ENCODE measurements at places on chromosomes 11 and 22.

DNA sequence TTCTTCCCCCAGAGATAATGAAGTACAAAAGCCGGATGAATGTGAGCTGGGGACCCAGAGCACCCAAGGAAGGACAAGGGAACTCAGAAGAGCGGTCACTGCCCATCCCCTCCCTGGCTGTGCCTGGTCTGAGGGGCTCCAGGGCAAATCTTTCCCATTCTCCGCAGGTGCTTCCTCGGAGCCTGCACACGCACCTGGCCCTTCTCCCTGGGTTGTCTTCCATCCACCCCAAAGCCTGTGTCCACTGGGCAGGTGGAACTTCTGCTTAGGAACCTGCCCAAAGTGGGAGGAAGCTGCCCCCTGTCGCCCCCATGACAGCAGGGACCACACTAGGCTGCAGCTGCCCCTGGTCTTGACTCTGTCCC lies 121.0 kb upstream of the FGF3 start:
- no peak for DNase-seq

- DNase-seq: no peak
Observed at GRCh38 chr11:17541330-17541885, 2.8 kb downstream of the USH1C start.

DNA sequence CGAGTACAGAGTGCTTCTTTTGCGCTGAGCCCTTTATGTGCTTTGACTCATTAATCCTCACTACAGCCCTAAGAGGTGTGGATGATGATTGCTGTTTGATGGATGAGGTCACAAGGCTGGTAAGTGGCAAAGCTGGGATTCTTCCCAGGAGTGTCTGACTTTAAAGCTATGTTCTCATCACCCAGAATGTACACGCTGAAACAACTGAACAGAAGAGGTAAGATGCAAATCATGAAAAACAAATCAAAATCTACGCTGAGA lies 37.7 kb upstream of the CREB3L1 start:
- no peak for DNase-seq

- DNase-seq: no peak
Observed at GRCh38 chr11:114031246-114031966, 28.1 kb upstream of the ZBTB16 start.

- DNase-seq: no peak
Observed at GRCh38 chr11:103623933-103624332, 412.5 kb upstream of the DDI1 start.

DNA sequence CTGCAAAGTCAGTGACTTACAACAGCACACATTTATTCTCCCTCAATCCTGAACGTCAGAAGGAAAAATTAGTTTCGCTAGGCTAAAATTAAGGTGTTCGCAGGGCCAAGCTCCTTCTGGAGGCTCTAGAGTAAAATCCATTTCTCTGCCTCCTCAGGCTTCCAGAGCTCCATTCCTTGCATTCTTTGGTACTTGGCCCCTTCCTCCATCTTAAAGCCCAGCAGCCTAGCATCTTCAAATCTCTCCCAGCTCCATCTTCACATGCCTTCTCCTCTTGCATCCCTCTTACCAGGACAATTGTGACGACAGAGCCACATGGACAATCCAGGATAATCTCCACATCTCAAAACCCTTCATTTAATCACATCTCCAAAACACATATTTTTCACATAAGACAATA lies 165.0 kb downstream of the GRIA4 start:
- DNase-seq: no peak

- no peak for DNase-seq
Observed at GRCh38 chr11:75275581-75275980, 35.0 kb downstream of the TPBGL start.

- DNase-seq: no peak
Observed at GRCh38 chr11:105821781-105822180, 200.3 kb downstream of the MSANTD4 start.

DNA sequence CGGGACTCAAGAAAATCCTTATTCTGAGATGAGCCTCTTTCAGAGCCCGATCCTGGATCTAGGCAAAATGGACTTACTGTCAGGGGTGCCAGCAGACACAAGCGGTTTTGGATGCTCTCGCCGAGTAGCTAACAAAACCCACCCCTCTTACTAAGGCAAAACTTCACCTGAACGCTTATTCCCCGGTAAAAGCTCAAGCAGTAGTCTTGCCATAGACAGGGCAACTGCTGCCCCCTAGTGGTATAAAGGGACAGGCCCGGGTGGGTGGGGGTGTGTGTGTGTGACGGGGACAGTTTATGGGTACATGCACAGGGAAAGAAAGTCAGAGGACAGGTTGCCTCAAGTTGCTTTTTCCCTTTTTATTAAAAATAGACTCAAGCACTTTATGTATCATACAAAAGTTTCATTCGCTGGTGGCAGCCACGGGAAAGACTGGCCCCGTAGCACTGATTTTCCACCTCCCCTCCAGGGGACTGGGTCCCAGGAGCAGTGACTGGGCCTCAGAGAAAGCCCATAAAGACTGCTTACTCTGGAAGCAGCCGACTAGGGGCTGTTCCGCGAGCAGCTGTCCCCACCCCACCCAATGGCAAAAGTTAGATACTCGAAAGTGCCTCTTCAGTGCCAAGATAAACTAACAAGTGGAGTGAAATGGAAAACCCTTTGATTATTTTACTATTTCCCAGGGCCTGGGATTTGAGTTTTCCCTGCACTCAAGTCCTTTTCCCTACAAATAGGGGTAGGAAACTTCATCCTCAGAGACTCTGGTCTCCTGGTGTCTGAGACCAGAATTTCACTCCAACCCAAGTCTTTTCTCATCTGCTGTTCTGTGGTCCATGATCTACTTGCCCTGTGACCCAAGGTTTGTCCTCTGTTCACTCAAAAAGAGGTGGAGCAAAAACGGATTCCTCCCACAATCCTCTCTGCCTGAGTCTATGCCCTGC lies 4.7 kb downstream of the YPEL4 start:
- DNase-seq: peak; percentile 88

DNA sequence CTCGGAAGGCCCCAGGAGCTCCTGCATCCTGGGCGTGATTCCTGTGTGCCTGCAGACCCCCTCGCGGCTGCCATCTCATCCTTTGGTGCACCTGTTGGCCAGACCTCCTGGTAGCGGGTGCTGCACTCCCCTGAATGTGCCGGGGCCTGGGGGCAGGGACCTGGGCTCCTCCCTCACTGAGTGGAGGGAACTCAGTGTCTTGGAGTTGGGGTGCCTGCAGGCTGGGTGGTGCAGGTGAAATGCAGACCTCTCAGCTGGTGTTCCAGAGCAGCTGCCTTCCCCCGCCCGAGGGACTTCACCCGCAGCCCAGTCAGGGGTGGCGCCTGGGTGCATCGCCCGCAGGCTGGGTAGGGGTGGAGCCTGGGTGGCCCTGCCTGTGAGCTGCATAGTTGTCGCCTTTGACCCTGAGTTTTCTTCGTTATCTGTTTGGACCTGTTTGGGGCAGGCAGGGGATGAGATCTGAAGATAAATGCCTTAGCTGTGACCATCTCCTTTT lies 31.4 kb downstream of the LRP5 start:
- DNase-seq: no peak

All from Calu3 (cell line).